Stimulated activated CD4-positive, alpha-beta T cell treated with anti-CD3 and anti-CD28 coated beads, Interleukin-12 subunit alpha, Interleukin-12 subunit beta, amount 100 ng/mL, for 24 hours (primary cell): ENCODE measurements at places on chromosomes 12 and 14.

DNA sequence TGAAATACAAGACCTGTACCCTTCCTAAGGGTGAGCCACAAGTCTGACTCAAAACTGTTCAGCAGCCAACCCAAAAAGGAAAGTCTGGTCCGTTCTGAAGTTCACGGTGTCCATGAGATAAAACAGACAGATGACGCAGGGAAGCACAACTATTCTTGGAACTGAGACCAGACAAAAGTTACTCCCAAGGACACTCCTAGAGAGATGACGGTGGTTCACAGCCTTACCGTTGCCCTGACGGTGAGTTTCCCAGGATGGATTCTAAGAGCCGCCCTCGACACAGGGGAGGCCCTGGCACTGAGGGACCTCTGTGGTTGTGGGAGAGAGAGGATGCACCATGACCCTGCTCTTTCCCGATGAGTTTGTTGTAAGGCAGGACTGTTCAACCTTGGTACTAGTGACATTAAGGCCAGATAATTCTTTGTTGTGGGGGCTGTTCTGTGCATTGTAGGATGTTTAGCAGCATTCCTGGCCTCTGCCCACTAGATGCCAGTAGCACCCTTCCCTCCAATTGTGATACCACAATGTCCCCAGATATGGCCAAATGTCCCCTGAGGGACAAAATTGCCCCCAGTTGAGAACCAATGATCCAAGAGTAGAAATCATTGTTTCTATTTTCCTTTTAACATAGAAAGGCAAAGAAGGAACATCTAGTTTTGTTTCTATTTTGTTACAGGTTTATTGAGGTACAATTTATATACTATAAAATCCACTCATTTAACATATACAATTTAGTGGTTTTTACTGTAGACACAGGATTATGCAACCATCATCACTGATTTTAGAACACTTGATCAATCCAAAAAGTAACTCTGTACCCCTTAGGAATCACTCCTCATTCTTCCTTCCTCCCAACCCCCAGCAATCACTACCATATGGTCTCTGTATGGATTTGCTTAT, 23.0 kb downstream of the OR10P1 start:
- DNase-seq: no peak

- DNase-seq: no peak
These were observed 18.1 kb downstream of the VDR start for GRCh38 chr12:47886510-47887240.

DNA sequence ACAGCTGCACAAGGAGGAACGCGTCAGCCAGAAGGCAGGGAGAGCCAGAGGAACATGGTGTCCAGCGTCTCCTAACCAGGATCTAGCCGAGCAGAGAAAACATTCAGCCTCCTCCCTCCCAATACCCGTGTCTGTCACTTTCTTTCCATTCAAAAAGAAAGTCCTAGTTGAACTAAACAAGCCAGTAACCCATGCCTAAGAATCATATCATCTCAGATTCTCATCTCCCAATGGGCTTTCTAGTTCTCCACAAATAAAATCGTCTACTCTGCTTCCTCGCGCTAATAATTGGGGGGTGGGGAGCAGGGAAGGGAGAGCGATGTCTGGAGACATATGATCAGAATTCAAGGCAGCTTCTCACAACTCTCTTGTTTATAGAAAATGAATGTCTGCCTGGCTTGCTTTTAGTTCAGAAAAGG, 7.4 kb downstream of the NKX2-1 start:
- no peak for DNase-seq

- DNase-seq: no peak
These were observed 54.0 kb upstream of the OAS1 start for GRCh38 chr12:112852810-112853209.

GRCh38 chr12:12691549-12691948, 4.4 kb downstream of the GPR19 start:
- no peak for DNase-seq

GRCh38 chr12:107992870-107993451, 136.1 kb upstream of the WSCD2 start:
- no peak for DNase-seq

DNA sequence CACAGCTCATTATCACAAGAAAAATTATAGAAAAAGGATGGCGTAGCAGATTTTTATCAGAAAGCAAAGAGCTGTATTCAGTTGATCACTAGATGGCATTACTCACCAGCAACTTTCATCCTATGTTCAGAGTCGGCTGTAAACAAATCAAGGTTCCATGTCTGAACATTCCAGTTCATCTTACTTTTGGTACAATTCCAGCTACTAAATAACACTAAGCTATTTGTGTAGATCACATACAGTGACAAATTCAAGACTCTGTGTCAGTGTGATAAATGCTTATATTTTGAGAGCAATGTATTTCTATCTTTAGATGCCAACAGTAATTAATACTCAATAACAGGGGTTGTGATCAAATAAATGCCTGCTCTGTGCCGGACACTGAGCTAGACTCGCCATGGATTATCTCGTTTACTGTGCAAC, 30.1 kb downstream of the NRDE2 start:
- DNase-seq: no peak

- no peak for DNase-seq
These were observed 3.9 kb downstream of the KDM2B start for GRCh38 chr12:121576851-121577391.

GRCh38 chr12:98968896-98969295, 323.8 kb downstream of the APAF1 start:
- DNase-seq: no peak

DNA sequence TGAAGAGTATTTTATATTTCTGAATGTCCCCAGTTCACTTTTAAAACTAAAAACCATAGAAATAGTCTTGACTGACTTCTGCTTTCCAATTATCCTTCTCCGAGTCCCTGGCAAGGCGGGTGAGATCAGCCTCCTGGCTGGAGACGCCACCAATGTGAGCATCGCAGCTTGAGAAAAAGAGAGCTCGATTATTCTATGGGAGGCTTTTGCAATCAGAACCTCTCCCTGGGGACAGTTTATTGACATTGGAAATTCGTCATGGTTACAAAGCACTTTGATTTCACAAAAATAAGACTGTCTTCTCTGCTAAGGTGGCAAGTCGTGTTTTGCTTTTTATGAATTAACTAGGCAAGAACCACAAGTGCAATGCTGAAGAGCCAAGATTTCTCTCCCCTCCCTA, 23.6 kb upstream of the GPHB5 start:
- DNase-seq: no peak

GRCh38 chr14:91706996-91707395, 24.9 kb downstream of the CATSPERB start:
- DNase-seq: no peak

GRCh38 chr12:78229591-78230101, 399.0 kb downstream of the NAV3 start:
- no peak for DNase-seq

DNA sequence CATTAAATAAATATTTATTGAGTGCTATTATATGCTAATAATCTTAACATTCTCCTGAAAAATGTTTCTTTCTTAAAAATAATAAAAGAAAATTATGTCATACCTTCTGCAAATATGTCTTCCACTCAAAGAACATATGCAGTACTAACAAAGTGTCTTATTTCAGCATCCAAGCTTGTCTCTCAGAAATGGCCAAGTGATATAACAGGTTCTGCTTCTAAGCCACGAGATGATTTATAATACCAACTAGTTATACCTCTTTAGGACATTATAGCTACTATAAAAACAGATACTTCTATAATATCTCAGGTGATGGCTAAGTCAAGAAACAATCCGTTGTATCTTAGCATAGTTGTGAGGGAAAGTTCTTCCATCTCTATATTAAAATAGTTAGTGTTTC, 128.1 kb upstream of the ARID2 start:
- DNase-seq: no peak

GRCh38 chr14:24850072-24850471, 199.9 kb downstream of the STXBP6 start:
- no peak for DNase-seq

DNA sequence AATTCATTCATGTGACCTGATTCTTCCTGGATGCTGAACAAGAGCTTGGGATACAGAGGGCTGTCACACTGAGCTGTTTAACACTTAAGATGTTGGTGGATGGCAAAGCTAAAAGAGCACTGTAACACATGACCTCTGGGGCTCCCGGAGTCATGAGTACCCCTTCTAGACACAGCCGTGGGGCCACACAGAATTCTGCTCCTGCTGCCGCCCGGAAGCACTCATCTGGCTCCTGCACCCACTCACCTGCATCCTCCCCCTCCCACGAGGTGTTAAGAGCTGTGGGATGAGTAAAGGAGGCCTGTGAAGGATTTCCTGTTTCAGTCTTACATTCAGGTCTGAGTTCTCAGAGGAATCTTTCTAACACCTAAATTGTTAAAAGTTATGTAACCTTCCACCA, 78.0 kb upstream of the SSTR1 start:
- no peak for DNase-seq

- DNase-seq: no peak
These were observed 14.9 kb upstream of the SLC6A12 start for GRCh38 chr12:228846-229200.

DNA sequence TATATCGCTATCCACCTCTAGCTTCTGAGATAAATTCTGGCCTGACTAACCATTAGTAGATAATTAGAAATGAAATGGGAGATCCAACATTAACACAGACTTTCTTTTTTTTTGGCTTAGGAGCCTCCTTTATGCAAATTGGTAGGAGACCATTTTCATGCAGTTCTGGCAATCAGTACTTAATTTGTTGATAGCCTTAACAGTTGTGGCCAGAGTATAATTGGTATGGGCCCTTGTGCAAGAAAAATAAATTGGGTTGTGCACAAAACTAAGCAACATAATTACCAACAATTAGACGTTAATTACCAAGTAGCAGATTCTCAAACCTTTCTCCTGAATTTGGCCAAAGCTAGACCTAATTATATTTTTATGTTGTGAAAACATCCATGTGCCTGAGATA, 111.0 kb downstream of the MGAT4C start:
- no peak for DNase-seq

GRCh38 chr14:63555572-63555971, 12.4 kb upstream of the PPP2R5E start:
- DNase-seq: no peak

GRCh38 chr12:116562090-116562489, 2.9 kb downstream of the MAP1LC3B2 start:
- DNase-seq: no peak

DNA sequence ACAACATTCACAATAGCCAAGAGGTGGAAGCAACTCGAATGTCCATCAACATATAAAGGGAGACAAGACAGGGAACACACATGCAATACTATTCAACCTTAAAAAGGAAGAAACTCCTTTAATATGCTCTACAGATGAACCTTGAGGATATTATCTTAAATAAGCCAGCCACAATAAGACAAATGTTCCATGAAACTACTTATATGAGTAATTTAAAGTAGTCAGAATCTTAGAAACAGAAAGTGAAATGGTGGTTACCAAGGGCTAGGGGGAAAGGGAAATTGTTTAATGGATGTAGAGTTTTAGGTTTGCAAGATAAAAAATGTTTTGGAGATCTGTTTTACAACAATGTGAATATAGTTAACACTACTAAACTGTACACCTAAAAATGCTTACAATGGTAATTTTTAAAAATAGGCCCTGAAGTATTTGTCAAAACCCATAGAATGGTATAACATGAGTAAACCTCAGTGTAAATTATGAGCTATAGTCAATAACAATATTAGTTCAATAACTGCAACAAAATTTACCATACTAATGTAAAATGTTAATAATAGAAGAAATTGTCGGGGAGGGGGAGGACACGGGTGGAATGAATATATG, 71.1 kb downstream of the EGLN3 start:
- DNase-seq: no peak

DNA sequence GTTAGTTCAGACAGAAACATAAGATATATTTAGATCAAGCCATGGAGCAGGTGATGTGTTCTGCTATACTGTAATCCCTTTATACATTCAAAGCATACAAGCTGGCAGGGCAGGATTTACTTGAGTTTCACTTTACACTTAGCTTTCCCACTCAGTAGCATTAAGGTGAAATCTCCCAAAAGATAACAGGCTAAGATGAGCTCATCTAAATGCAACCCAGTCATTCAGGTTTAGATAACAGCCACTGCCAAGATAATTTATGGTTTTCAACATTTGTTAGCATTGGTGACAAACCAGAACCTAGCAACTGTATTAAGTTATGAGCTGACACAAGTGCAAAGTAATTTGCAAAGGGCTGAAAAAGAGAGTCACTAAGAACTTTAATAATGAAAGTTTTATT, 925.1 kb upstream of the ATXN7L3B start:
- DNase-seq: no peak

DNA sequence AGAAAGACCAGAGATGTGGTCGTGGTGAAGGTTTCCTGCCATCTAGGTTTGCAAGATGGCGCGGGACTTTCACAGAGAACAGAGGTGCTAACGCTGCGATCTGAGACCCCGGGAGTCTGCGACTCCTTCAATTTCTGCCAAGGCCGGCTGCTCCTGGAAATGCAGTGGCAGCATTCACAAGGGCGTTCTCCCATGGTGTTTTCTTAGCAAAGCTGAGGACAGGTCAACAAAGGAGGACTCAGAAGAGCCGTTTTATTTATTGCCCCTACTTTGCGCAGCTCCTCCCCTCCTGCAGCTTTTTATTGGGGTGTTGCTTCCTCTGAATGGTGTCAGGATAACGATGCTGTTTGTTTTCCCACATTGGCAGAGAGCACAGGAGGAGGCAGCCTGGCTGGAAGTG, 86.3 kb downstream of the TMEM132C start:
- no peak for DNase-seq

GRCh38 chr12:47269916-47270315, 190.2 kb upstream of the AMIGO2 start:
- DNase-seq: no peak

DNA sequence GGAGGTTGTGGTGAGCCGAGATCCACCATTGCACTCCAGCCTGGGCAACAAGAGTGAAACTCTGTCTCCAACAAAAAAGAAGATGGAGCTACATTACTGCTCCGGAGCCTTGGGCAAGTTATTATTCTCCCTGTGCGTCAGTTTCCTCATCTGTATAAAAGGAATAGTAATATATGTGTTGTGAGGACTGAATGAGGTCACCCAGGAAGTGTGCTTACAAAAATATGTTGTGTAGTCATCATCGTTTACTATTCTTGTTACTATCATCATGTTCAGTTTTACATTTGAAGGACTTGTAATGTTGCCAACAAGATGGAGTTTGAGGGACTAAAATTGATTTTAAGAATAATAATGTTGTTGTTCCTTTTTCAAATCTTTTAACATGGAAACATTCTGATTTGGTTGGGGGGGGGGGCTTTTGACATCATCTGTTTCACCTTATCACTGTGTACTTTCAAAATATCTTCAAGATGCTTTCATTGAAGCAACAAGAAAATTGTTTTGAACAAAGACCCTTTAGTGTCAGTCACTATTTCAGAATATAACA, 156.8 kb downstream of the PDE3A start:
- no peak for DNase-seq

GRCh38 chr12:2163177-2163941, 110.6 kb downstream of the CACNA1C start:
- DNase-seq: no peak
